SK-N-MC (cell line): ENCODE measurements at places on chromosomes 5 and 9.

DNA sequence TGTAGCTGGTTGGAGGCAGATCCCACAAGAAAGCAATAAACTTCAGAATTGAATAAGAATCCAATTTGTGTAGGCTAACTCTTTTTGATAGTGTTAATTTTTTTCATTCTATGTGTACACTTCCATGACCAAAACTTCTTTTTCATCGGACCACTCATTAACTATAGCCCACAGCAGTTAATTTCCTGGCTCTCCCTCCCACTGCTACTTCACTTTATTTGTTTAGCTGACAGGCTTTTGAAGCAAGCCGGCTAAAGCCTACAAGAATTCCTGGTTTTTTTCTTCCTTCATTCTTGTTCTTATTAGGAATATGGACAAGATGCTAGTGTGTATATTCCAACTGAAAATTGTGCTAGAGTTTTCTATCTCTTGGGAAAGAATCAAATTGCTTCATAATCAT, 329.2 kb upstream of the CCNH start:
- no peak for DNase-seq

GRCh38 chr5:158320178-158320674, 461.3 kb upstream of the CLINT1 start:
- no peak for DNase-seq

DNA sequence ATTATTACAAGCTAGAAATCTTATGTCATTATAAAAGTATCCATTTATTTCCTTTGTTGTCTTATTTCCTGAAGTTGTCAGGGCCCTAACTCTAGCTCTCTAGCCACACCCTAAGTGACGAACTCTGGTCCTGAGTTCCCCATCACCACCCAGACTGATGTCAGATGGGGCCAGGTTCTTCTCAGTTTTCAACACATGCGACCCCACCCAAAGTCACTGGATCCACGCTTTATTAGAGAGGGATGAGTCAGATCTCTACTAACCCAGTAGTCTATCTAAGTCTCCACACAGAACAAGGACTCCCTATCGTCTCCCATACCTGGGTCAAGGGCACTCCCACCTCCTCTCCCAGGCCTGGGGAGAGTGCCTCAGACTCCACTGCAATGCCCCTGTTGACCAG, 6.8 kb upstream of the FEM1C start:
- DNase-seq, result no peak

DNA sequence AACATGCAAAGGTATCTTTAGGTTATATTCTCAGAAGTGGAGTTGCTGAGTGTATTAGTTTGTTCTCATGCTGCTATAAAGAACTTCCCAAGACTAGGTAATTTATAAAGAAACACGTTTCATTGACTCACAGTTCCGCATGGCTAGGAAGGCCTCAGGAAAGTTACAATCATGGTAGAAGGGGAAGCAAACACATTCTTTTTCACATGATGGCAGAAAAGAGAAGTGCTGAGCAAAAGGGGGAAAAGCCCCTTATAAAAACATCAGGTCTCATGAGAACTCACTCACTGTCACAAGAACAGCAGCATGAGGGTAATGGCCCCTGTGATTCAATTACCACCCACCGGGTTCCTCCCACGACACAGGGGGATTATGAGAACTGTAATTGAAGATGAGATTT, 163.6 kb upstream of the PRLR start:
- DNase-seq, result no peak

DNA sequence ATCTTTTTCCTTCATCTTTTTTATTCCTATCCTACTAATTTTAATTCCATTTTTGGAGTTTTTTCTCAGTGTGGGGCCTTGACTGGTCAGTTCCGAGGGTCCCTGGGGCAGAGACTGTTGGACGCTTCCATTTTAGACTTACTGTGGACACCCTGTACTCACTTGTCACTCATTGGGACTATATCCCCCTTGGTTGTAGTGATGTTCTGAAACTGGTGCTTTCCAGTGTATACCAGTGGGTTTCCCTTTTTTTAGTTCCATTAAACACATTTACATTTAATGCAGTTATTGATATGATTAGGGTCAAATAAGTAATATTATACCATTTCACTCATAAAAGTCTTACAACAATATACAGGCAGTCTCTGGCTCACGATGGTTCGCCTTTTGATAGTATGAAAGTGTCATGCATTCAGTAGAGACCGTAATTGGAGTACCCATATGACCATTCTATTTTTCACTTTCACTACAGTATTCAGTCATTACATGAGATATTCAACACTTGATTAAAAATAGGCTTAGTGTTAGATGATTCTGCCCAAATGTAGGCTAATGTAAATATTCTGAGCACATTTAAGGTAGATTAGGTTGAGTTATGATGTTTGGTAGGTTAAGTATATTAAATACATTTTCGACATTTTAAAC, 46.0 kb downstream of the CNOT6 start:
- DNase-seq, result no peak

DNA sequence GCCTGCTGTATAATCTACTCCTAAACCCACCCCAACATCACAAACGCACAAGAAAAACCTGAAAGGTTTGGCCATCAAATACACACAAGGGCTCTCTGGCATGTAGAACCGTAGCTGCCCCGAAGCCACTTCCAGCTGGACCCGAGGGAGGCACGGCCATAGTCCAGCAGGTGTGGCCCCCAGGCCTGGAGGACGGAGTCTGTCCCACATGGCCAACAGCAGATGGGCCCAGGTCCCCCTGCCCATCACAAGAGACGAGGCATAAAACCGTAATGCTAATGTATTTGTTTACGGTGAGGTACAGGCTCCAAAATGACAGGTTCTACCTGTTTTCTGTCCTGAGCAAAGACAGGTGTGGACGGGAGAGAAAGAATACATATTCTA, 234.2 kb downstream of the SYK start:
- no peak for DNase-seq

DNA sequence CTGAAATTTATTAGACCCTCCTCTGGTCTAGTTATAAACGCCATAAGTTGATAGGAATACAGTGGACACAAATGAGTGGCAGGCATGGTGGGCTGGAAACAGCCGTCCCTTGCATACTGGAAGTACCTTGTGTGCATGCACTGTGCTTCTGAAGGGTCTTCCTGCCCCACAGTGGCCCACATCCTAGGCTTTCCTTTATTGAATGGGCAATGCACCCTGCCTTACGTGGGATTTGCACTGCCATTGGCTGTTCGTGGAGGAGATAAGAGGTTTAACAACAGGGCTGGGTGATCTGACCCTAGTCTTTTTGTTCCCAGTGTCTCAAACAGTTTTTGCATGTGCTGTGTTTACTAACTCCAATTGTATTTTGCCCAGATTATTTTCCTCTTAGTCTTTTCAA, 480.8 kb downstream of the GADD45G start:
- DNase-seq, result no peak

GRCh38 chr9:1979741-1980367, 35.3 kb upstream of the SMARCA2 start:
- DNase-seq, result peak; percentile 16
